ENCODE measurements at places on chromosomes 11 and 22.

- DNase-seq: no peak
These were observed 83.9 kb downstream of the ETS1 start for GRCh38 chr11:128503245-128503991.

- no peak for DNase-seq
These were observed 93.9 kb downstream of the CD44 start for GRCh38 chr11:35232891-35233330.

DNA sequence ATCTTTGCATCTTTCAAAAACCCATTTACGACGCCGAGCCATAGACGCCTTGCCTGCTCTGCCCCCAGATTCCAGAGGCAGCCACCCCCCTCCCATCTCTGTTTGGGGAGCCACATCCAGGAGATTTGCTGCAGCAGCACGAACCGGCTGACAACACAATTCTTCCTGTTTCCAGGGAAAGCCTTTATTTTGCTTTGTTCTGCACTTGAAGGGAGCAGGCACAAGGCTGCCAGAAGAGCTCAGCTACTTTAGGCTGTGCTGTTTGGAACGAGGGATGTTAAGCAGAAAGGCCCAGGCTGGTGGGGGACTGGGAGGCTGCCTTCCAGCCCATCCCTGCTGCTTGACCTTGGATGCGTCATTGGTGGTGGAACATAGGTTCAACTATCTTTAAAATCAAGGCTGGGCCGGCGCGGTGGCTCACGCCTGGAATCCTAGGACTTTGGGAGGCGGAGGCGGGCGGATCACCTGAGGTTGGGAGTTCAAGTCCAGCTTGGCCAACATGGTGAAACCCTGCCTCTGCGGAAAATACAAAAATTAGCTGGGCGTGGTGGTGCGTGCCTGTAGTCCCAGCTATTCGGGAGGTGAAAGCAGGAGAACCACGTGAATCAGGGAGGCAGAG is 243.9 kb downstream of the MIAT start:
- DNase-seq: no peak

DNA sequence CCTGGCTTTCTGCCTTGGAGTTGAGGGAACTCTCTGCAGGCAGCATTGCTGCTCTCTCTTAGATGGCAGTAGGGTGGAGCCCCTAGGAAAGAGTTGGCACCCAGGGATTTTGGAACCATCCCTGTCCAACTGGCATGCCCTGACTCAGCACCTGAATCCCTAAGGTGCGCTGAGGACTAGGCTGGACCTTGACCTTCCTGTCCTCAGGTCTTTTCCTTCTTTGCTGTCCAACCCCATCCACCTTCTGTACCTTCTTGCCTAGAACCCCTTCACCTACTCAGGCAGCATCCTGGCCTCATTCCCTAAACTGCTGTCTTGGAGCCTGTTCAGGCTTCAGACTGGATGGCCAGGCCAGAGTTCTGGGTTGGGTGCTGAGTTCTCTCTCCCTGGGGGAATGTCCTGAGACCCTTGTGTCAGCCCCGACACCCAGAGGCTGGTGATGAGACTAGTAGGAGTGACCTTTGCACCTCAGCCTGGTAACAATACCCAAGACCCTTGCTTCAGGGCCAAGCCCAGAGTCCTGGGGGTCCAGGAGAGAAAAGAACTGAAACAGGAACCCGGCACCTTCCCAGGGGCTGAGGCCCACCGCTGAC is 2.5 kb upstream of the POLD4 start:
- DNase-seq: no peak

DNA sequence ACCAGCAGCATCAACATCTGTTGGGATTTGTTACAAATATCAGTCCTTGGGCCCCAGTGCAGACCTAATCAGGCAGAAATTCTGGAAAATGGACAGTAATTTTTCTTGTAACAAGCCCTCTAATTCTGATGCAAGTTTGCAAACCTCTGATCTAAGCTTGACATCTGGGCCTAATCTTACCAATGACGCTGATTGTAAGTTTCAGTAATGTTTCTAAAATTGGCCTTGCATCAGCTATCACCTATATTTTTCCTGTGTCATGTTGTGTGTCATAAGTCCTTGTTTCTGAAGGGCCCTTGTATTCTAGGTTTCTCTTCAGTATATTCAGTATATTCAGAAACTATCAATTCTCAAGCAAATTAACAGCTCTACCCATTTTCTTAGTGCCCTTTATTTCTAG is 36.4 kb downstream of the ZNF215 start:
- DNase-seq: no peak

DNA sequence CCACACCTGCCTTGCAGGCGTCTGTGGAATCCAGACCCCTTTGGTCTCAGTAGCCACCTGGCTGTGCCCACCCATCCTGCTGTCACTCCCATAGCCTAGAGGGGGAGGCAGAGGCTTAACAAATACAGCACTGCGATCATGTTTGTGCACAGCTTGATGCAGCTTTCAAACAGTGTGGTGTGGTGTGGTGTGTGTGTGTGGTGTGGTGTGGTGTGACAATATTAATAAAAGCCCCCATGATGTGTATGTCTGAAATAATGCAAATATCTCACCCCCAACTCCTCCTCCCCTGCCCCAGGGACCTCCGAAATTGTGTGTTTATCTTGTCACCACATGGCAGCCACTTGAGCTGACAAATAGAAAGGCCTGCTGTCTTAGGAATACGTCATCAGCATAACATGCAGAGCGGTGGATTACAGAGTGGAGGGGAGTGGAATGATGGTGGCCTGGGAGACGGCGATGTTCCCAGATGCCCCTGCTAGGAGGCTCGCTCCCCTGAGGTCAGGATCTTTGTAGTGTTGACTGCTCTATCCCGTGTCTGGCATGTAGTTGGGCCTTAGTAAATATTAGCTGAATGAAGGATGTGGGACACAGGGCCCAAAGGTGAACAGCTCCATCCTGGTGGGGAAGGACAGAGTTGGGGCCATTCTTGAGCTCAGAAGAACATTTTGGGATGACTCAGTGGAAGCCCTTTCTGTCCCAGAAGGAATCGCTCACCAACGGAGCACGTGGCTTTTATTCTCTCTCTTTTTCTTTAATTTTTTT is 2.8 kb downstream of the PDXP start:
- DNase-seq: no peak

DNA sequence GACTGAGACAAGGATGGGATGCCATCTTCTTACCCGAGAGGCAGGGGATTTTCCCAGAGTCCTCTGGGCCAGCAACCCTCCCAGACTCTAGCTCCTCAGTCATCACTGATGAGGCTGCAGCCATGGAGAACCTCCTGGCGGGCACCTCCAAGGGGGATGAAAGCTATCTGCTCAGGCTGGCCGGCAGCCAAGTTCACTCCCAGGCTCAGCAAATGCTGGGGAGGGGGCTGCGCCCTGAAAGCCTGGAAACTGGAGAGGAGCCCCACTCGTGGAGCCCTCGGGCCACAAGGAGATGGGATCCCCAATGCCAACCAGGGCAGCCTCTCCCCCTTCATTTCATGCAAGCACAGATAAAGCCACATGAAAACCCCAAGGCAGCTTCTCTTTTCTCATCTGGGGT is 75.0 kb downstream of the CACNA1I start:
- DNase-seq: no peak

DNA sequence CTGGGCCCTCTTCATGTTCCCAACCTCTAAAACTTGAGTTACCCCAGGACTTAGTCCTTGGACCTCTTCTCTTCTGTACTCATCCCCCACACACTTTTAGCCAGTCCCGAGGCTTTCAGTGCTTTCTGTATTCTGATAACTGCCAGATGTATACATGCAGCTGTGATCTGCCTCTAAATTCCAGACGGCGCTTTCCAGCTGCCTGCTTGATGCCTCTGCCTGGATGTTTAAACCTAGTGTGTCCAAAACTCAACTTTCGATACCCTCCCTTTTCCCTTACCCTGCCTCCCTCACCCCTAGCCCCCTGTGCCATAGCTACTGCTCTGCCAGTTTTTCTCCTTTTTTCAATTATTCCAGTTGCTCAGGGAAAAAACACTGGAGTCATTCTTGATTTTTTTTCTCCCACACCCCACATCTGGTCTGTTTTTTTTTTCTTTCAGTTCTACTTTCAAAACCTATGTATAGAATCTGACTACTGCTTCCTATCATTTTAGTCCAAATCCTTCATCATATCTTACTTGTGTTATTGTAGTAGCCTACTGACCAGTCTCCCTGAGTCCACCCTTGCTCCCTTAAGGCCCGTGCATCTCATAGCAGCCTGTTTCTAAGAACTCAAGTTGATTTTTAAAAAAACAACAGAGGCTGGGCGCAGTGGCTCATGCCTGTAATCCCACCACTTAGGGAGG is 32.9 kb upstream of the TECTA start:
- no peak for DNase-seq

GRCh38 chr11:106708348-106708747 is 309.9 kb downstream of the GUCY1A2 start:
- no peak for DNase-seq

DNA sequence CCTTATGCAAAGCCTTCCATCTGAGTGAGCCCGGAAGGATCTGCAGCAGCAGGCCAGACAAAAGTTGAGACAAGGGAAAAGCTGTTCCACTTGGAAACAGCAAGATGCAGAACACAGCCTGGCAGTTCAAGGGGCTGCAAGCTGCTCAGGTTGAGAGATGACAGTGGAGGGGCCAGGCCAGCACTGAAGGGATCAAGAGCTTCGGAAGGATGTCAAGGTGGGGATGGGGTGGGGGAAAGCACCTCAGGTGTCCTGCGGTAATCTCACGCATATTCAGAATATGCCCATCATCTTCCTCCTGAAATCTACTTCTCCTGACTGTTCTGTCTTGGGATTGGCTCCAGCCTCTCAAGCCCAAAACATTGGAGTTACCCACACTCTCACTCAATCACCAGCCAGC is 35.7 kb downstream of the GAB4 start:
- no peak for DNase-seq

GRCh38 chr11:114148013-114148382 is 88.5 kb downstream of the ZBTB16 start:
- no peak for DNase-seq

GRCh38 chr22:23180301-23180892 is at the start of gene BCR:
Gene BCR, plus strand, starts transcription at chr22:23180509. Its CDS starts 452 bp downstream, at chr22:23180961.
- peak; percentile 68 for DNase-seq

- DNase-seq: no peak
These were observed 7.6 kb upstream of the LMO2 start for GRCh38 chr11:33899400-33900037.

DNA sequence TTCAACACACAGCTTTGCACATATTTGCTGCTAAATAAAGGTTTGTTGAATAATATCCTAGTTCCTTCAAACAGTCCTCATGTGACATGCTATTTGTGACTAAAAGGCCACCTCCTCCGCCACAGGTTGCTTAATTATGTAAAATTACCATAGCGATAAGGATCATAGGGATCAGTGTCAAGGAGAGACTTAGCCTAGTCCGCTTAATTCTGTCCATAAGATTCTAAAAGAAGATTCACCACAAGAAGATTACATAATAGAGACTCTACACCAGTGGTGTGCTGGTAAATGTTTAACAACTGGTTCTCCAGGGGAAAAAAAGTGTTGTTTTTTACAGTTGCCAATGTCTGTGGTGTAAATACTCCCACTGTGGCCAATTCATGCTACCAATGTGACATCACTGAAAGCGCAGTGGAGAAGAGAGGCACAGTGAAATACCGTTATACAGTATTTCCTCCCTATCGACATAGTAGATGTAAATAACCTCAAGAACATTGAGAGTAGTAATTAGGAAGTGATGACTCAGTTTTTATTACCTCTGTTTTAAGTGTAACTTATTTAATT is 4.2 kb upstream of the CHRDL2 start:
- DNase-seq: no peak

DNA sequence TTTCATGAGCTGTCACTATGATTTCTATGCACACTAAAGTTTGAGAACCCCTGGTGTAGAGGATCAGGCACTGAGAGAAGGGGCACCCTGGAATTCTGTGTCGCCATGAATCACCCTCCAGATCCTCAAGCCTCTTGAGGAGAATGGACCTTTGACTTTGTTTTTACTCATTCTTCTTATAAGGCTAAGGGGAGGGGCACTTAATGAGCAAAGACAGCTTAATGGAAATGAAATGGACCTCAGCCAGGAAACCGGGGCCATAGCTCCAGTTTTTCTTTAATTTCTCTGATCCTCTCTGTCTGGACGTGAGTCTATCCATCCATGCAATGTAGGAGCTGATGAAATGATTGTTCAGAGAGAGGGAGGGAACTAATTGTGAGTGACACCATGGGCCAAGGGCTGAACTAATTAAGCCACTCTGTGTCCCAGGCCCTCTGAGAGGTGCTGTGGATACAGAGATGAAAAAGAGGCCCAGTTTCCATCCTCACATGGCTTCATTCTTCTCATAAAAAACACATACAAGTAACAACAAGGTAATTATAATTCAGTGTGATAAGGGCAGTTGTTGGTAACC is 32.8 kb downstream of the OR2AT4 start:
- no peak for DNase-seq

- no peak for DNase-seq
These were observed 81.9 kb upstream of the PGR start for GRCh38 chr11:101211407-101211975.

- no peak for DNase-seq
These were observed 39.7 kb upstream of the CCND1 start for GRCh38 chr11:69601011-69601975.

DNA sequence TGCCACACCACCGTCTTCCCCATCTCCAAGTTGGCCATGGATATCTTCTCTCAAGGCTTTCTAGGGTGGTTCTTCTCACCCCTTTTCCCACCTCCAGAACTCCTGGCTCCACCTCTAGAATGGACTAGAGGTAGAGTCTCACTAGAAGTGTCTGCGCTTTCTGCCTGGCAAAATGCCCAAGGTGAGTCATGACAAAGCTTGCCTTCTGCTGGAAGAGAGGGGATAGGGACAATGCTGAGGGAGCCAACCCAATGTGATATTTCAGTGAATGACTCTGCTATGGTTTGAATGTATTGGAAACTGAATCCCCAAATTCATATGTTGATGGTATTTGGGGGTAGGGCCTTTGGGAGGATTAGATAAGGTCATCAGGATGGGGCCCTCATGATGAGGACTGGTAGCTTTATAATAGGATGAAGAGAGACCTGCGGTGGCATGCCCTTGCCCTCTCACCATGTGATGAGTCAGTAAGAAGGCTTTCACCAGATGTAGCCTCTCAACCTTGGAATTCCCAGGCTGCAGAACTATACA is 4.1 kb upstream of the CD82 start:
- DNase-seq: no peak

All from activated naive CD4-positive, alpha-beta T cell treated with Interleukin-2 at 50 U/mL for 16 hours (primary cell).